ENCODE measurements at places on chromosomes 3 and 15.
A peak's percentile ranks its signal among the peaks of the same experiment; 100 is the strongest.

DNA sequence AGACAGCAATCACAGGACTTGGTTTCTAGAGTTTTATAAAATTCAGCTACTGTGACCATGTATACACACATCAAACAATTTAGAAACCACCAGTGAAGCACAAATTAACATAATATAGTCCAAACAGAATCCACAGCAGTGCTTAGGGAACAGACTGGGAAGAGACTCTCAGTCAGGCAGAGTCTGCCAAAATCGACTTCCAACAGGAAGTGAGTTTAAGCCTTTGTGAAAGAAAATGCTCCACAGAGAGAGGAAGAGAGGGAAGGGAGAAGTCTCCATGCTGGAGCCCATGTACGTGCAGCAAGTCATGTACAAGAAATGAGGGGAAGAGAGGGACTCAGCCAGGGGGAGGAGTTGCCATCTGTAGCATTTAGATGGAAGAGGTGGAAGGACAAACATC lies 172.6 kb downstream of the IL5RA start:
- peak; percentile 58 for DNase-seq

DNA sequence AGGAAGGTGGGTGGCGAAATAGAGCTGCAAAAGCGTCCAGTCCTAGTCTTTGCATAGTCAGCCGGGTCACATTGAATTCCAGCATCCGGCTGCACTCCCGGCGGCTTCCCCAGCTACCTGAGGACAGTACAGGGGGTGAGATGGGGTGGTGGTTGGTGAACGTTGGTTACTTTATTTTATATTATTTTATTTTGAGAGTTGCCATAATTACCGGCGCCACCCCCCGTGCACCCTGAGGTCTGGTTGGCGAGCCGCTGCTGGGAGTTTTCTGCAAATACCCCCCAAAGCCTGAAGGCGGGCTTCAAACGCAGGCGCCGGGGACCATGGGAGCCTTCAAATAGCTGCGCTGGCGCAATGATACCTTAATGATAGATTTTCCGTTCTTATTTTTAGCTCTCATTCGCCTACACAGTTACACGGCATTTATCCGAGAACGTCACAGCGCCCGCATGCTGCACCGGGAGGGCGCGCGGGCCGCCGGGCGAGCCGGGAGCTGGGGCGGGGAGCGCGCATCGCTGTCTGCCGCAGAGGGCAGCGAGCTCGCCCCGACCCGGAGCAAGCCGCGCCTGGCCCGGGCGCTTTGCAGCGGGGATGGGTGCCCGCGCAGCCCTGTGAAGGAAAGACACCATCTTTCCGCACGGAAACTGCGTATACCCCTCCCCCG lies 756 bp upstream of the RASGRF1 start:
- DNase-seq = peak; percentile 11

- no peak for DNase-seq
Measured at GRCh38 chr15:25186906-25187645, 232.3 kb downstream of the SNRPN start.

DNA sequence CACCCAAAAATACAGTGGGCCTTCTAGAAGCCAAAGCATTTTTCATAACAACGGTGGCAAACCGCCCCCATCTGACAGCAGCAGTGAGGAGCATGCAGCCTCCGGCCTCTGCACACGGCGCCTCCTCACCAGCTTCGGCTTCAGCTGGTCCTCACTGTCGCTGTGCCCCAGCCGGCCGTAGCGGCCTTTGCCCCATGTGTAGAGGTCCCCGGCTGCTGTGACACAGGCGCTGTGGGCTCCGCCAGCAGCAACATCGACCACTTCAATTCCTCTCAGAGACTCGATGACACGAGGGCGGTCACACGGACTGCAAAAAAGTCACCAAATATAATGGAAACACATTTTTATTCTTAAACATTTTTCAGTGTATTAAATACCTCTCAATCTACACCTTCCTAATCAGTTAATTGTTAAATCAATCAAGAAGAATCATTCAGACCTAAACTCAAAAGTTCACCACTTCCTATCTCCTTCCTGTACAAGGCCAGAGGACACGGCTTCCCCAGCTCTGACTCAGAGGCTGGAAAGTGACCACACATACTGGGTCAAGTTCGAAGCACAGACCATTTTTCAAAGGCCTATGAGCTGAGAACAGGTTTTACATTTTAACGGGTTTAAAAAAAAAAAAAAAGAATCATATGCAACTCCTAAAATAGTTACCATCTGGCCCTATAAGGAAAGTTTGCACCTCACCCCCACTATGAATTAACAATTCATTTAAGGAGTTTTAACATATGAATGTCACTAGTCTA lies 33.6 kb upstream of the OCA2 start:
- DNase-seq = no peak

DNA sequence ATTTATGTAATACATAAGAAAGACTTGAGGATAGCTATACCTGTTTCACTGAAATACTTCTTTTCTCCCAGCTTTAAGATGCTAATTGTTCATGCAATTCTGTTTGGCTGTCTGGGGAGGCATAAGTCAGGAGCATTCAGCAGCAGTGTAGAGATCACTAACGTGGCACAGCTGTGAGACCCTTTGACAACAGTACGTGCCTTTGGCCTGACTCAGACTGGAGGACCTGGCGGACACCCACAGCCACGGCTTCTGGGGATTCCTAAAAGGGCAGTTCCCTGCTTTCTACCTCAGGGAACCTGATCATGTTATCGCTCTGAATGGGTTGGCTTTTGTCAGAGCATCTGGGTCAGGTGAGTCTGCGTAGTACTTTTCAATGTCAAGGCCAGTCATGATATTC lies 295.0 kb upstream of the ICE2 start:
- DNase-seq = no peak

GRCh38 chr3:149646181-149646766 lies 11.6 kb downstream of the WWTR1 start:
- no peak for DNase-seq

GRCh38 chr3:31356941-31357340 lies 175.8 kb upstream of the STT3B start:
- DNase-seq = peak; percentile 2

DNA sequence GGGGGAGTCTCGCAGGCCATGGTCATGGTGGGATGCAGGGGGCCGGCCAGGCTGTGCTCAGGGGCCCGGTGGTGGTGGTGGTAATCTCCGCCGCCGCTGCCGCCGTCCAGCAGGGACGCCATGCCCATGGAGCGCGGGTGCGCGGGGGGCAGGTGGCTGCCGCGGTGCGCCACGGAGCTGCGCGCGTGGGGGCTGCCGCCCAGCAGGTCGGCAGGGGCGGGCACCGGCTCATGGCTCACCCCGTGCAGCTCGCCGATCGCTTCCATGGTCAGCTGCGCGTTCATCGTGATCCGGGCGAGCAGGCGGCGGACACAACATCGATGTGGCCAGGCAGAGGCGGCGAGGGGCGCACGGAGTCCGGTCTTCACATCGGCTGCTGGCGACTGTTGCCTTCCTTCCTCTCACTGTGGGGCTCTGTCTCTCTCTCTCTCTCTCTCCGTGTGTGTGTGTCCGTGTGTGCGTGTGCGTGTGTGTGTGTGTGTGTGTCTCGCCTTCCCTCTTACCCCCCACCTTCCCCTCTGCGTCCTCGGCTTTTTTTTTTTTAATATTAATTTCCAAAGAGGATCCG lies 451 bp downstream of the ONECUT1 start:
- DNase-seq = peak; percentile 75

GRCh38 chr3:172749230-172749965 lies 1.1 kb upstream of the ECT2 start:
- DNase-seq = peak; percentile 95

DNA sequence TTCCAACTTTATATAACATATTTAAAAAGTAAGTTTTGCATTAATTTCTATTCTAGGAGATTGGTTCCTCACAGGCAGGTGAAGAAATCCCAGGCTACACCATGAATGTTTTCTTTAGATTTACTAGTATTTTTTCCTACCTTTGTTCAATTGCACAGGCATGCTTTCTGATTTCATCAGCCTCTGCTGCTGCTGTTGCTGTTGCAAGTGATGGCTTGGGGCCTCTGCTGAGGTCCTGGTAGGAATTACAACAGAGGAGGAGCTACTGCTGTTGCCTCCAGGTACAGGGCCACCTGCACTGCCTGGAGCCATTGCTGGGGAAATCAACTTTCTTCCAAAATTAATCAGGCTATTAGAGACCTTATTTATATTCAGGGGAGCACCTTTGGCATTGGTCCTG lies 353.3 kb downstream of the PLCL2 start:
- peak; percentile 35 for DNase-seq

- no peak for DNase-seq
Measured at GRCh38 chr15:57424628-57425405, 48.5 kb downstream of the CGNL1 start.

- no peak for DNase-seq
Measured at GRCh38 chr3:35562141-35562540, 77.2 kb upstream of the ARPP21 start.

- no peak for DNase-seq
Measured at GRCh38 chr15:100863075-100863795, 16.4 kb upstream of the ALDH1A3 start.

DNA sequence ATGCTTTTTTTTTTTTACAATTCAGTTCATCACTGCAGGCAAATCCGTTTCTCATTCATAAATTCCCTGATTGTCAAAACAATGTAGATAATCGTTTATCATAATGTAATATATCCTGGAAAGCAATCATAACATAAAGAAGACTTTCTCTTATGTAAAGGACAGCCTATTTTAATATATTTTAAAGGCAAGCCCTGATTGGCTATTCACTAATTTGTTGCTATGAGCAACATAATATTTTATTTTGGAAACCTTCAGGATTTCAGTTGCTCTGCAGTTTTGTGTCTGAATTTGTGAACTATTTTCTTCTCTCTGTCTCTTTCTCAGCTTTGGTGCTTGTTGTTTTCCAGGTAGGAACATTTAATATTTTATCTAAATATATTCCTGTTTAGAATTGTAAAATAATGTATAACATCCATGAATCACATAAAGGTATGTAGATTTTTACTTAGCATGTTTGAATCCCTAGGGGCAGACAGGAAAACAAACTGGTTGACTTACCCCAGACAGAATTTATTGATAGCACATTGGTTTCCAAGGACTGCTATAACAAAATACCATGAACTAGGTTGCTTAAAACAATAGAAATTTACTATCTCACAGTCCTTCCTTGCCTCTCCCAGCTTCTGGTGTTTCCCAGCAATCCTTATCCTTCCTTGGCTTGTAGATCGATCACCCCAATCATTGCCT lies 253.5 kb downstream of the CDIN1 start:
- DNase-seq = no peak

DNA sequence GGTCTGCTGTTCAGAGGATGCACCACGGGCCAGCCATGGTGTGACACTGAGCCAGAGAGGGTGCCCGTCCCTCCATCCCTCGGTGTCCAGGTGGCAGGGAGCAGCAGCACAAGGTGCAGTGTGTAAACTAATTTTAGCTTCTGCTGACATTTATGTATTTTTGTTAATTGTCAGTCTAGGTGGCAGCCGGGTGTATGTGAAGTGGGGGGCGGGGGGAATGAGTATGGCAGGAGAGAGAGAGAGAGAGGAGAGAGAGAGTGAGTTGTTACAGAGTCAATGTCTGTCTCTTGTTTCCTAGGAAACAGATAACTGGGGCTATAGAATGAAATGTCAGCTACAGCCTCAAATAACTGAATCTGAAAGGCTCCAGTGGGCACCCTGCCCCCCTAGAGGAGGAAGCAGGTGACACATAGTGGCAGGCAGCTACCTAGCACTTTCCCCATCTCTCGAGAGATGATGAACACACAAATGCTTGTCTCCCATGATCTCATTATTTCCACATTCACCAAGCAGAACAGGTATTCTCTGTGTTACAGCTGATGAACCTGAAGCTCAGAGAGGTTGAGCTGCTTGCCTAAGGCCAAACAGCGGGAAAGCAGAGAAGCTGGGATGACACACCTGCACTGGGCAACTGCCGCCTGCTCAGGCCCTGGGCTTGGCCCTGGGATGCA lies 24.7 kb downstream of the RASGRF1 start:
- no peak for DNase-seq

- DNase-seq = no peak
Measured at GRCh38 chr3:52324676-52325075, 8.6 kb downstream of the DNAH1 start.

DNA sequence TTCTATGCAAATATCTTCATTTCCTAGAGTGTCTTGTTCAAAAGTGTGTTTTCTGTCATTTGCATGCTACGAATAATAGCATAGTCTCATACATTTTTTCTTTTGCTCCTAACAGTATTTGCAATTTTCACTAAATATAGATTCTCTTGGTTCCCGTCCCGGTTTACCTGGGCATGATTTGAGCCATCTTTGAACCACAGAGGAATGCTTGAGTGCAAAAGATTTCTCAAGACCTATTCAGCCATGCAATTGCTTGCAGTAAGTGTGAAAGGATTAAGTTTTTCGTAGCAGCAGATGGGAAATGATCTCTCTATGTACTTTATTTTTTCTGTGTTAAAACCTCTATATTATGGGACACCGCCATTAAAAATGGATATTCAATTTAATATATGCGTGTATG lies 733.0 kb downstream of the ZPLD1 start:
- no peak for DNase-seq

GRCh38 chr3:178193846-178194245 lies 342.4 kb upstream of the KCNMB2 start:
- DNase-seq = no peak

GRCh38 chr15:73682600-73683090 lies 1.5 kb upstream of the CD276 start:
- no peak for DNase-seq

- no peak for DNase-seq
Measured at GRCh38 chr3:112456147-112456546, 43.1 kb downstream of the BTLA start.

DNA sequence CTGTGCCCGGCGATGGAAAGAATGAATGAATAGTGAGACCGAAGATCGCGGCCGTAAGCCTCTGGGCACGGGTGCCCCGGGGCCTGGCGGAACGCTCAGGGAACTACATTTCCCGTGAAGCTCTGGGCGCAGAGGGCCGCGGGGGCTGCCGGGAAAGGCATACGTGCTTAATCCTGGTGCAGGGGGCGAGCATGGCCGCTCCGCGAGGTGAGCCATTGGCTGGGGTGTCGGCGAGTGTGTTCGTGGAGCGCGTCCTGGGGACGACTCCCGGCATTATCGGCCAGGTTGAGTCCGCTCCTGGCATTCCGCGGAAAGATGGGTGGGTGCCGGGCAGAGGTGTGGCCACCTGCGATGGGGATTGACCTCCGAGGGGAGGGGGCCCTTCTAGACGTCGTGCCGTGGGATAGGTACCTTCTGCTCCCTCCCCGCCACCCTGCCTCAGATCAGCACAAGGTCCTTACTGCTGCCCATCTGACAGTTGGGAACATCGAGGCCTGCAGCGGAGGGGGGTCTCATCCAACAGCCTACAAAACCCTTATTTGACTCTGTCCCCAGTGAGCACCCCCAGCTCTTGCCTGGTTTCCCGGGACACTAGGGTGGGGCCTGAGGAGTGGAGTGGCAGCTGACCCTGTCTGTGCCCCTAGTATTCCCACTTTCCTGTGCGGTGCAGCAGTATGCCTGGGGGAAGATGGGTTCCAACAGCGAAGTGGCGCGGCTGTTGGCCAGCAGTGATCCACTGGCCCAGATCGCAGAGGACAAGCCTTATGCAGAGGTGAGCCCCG lies at the start of gene MPI:
MPI (plus strand) TSS at position 160 of the 782 bp plus-strand sequence; CDS start at position 192, 32 bp downstream.
- DNase-seq = peak; percentile 85

GRCh38 chr15:59299929-59300617 lies 72.6 kb downstream of the MYO1E start:
- DNase-seq = peak; percentile 91

All from NCI-H69 (cell line).